Fibroblast of lung (primary cell): ENCODE measurements at places on chromosomes 5 and 9. TPM values are rescaled to one million over a fixed set of nuclear protein-coding genes. Genes with fewer than 3 reads are reported as not detected.

Gene NMUR2
- total RNA-seq: not detected in 2 replicates

Gene BRINP1
- 0.26 and 0.33 TPM in 2 replicates for total RNA-seq

Gene LCN9
- total RNA-seq: not detected in 2 replicates

Gene KIF12
- not detected in 2 replicates for total RNA-seq

Gene AIF1L
- total RNA-seq: 0.51 and 3.3 TPM in 2 replicates

Gene RNF224
- under 0.01 TPM in 1 of 2 replicates, not detected in the other for total RNA-seq

Gene SSBP2
- total RNA-seq: 30.8 and 44.4 TPM in 2 replicates

Gene NTNG2
- total RNA-seq: 0.77 and 2.1 TPM in 2 replicates

Gene C5orf58
- not detected in 2 replicates for total RNA-seq

Gene CATSPER3
- total RNA-seq: under 0.01 and 0.17 TPM in 2 replicates

Gene PPP2R2B
- total RNA-seq: under 0.01 and 1.5 TPM in 2 replicates

Gene PCDHB14
- 0.77 and 1.7 TPM in 2 replicates for total RNA-seq

Gene PDLIM4
- total RNA-seq: 44.4 and 67.2 TPM in 2 replicates

Gene ATP6V1G1
- total RNA-seq: 102 and 111 TPM in 2 replicates

Gene BTNL8
- not detected in 2 replicates for total RNA-seq

Gene FCN1
- total RNA-seq: not detected in 2 replicates

Gene AK6
- 31.3 and 34.3 TPM in 2 replicates for total RNA-seq

Gene SLC6A18
- not detected in 2 replicates for total RNA-seq

Gene TICAM2
- 4.1 and 8.8 TPM in 2 replicates for total RNA-seq

Gene SERINC5
- 10.9 and 11.3 TPM in 2 replicates for total RNA-seq

Gene CNTFR
- 0.26 TPM in 1 of 2 replicates, not detected in the other for total RNA-seq

Gene PTGR1
- total RNA-seq: 74.2 and 126 TPM in 2 replicates

Gene PIP5KL1
- total RNA-seq: 0.77 and 2.5 TPM in 2 replicates

Gene EIF4EBP3
- 1.8 and 2.3 TPM in 2 replicates for total RNA-seq

Gene GDNF
- 0.51 and 0.83 TPM in 2 replicates for total RNA-seq

Gene SLC12A7
- 20.5 and 23.9 TPM in 2 replicates for total RNA-seq

Gene FGFR4
- 12.6 and 13.6 TPM in 2 replicates for total RNA-seq

Gene PCDHA12
- 0.26 and 0.50 TPM in 2 replicates for total RNA-seq

Gene CNOT8
- 50.1 and 50.7 TPM in 2 replicates for total RNA-seq

Gene ANKRD34B
- not detected in 2 replicates for total RNA-seq

Gene AMBP
- 0.17 and 0.51 TPM in 2 replicates for total RNA-seq

Gene RAD23B
- total RNA-seq: 101 and 156 TPM in 2 replicates

Gene TRIM23
- 48.6 and 51.1 TPM in 2 replicates for total RNA-seq
